Ascending aorta (tissue), 2 donors: ENCODE measurements at places on chromosomes 3 and 15.

- H3K36me3 ChIP-seq = peaks cover 4% of the 10 kb centered on the region
- H3K27ac ChIP-seq = no peak overlapping the region
- no peaks in the 10 kb centered on the region for H3K27me3 ChIP-seq
- H3K4me3 ChIP-seq = no peak overlapping the region
Measured at GRCh38 chr15:69424748-69425413, 10.7 kb downstream of the KIF23 start.

GRCh38 chr3:13301286-13301987 lies 118.7 kb downstream of the NUP210 start:
- no peaks in the 10 kb centered on the region for H3K36me3 ChIP-seq
- peaks cover 5% of the 10 kb centered on the region for H3K4me1 ChIP-seq

DNA sequence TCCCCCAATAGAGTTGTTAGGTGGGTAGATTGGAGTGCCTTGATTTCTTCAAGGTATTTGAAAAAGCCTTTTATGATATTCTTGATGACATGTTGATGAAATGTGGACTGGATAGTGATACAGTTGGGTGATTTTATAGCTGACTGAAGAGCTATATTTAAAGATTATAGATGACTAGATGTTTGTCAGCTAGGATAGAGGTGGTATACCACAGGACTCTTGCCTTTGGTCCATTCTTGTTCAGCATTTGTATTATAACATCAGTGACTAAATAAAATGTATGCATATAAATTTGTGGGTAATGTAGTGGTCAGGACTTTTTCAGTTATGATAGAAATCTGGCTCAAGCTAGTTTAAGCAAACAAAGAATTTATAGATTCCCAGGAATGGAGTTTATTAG lies 143.9 kb downstream of the ZNF609 start:
- H3K4me3 ChIP-seq = no peak overlapping the region
- H3K27me3 ChIP-seq = no peaks in the 10 kb centered on the region
- H3K36me3 ChIP-seq = no peaks in the 10 kb centered on the region
- no peaks in the 10 kb centered on the region for H3K4me1 ChIP-seq
- DNase-seq = no peak
- H3K27ac ChIP-seq = no peak overlapping the region

GRCh38 chr3:127038466-127038865 lies 55.6 kb downstream of the PLXNA1 start:
- H3K4me3 ChIP-seq = no peak overlapping the region
- no peaks in the 10 kb centered on the region for H3K27me3 ChIP-seq
- peaks cover 14% of the 10 kb centered on the region for H3K36me3 ChIP-seq
- no peak overlapping the region for H3K27ac ChIP-seq

DNA sequence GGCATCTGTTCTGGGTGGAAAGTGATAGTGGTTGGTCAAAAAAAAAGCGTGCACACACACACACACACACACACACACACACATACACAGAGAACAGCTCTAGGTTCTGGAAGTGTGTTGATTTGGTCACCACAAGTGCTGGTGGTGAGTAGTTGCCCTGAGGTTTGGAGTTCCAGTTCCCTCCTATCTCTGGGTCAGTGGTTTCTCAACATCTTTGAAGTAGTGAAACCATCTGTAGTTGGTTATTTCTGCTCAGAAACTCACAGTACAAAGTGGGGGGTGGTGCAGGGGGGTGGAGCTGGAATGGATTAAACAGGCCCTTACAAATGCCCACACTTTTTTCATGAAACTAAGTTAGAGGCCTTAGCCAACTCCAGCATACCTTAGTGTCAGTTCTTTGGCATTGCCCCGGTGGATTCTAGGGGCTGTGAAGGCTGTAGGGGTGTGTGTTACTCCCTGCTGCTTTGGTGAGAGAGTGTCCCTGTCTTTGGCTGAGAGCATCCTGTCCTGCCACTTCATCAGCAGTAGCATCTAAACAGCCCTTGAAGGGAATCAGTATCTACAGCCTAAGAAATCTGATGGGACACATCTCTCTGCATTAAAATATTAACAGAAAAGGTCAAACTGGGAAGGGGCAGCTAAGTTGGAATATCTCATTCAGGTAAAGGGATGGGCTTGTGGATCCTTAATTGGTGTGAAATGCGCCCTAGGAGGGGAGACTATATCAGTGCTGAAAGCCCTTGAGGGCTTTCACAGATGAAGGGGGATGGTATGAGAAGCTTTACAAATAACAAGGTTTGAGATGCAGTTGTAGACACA lies 20.6 kb downstream of the SMAD3 start:
- peaks cover 15% of the 10 kb centered on the region for H3K4me1 ChIP-seq
- DNase-seq = no peak
- H3K36me3 ChIP-seq = no peaks in the 10 kb centered on the region
- no peaks in the 10 kb centered on the region for H3K27me3 ChIP-seq
- no peak overlapping the region for H3K27ac ChIP-seq

GRCh38 chr15:39925112-39925842 lies 5.2 kb upstream of the GPR176 start:
- no peak for DNase-seq
- H3K4me3 ChIP-seq = no peak overlapping the region

- peaks cover 3% of the 10 kb centered on the region for H3K4me1 ChIP-seq
- no peak for DNase-seq
- peaks cover 34% of the 10 kb centered on the region for H3K27me3 ChIP-seq
- H3K4me3 ChIP-seq = no peak overlapping the region
Measured at GRCh38 chr3:147404800-147405230, 1.5 kb downstream of the ZIC4 start.

DNA sequence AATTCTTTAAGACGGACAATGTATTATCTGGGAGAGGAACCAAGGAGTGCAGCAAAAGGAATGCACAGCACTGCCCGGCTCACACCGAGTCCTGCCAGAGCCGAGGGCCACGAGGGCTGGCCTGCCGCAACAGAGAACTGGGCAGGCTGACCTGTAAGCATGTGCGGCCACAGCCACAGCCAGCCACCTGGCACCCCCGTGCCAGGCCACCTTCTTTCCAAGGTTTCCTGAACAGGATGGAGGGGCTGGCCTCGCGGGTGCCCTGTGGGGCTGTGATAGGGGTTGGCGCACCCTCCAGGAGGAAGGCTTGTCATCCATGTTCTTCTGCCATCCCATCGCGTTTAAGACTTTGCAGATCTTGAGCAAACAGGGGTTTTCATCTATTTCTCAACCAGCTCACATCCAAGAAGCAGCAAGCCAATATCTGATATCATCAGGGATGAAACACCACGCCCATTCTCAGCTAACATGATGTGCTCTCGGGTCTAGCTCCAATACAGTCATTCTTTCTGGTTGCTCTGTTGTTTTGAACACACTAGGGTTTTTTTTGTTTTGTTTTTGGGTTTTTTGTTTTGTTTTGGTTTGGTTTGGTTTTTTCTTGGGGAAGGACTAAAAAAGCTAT lies 10.2 kb downstream of the CA12 start:
- H3K36me3 ChIP-seq = no peaks in the 10 kb centered on the region
- H3K4me1 ChIP-seq = peaks cover 19% of the 10 kb centered on the region
- no peaks in the 10 kb centered on the region for H3K27me3 ChIP-seq
- H3K4me3 ChIP-seq = no peak overlapping the region
- no peak for DNase-seq
- H3K27ac ChIP-seq = peak overlapping the region; percentile 35

DNA sequence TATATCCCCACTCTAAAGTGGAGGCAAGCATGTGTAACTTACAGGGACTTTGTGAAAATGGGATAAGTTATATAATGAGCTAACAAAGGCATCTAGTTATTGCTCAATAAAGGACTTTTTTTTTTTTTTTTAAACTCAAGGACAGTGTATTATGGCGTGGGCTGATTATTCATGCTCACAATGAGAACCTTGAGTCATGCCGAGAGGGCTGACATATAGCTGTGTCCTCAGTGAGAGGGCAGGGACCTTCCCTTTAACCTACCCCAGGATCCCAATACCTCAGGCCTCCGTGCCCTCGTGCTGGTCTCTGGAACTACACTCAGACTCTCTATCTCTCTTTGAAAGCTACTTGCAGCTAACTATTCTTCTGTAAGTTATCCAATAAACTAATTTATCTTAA lies 319.9 kb upstream of the ICE2 start:
- H3K4me1 ChIP-seq = no peaks in the 10 kb centered on the region
- DNase-seq = no peak
- no peaks in the 10 kb centered on the region for H3K36me3 ChIP-seq
- H3K27me3 ChIP-seq = no peaks in the 10 kb centered on the region

DNA sequence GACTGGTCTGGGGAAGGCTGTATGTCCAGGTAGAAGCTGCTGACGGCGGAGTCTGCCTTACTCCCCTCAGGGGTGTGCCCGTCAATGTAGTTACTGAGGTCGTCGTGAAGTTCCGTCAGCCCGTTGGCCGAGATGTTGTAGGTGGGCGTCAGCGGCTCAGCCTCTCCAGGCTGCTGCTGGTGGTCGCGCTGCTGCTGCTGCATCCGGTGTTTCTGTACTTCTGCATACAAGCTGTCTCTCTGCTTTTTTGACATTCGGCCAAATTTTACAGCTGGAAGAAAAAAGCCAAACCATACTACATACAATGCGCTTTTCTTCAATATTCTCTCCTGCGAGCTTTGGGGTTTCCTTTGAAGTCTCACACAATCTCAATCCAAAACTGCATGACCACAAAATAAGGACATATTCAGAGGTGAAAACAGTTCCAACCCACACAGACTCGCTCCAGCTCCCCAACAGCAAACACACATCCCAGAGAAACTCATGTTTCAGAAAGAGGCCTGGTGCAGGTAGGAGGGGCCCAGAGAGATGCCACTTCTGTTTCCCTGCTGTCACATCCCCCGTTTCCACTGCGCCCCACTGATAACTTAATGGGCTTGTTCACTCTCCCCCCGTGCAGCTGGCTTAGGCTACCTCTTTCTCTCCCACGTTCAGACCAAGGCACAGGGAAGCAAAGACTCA lies 32.5 kb upstream of the ICE2 start:
- peaks cover 4% of the 10 kb centered on the region for H3K4me1 ChIP-seq
- H3K27me3 ChIP-seq = no peaks in the 10 kb centered on the region
- no peak overlapping the region for H3K4me3 ChIP-seq
- DNase-seq = no peak

DNA sequence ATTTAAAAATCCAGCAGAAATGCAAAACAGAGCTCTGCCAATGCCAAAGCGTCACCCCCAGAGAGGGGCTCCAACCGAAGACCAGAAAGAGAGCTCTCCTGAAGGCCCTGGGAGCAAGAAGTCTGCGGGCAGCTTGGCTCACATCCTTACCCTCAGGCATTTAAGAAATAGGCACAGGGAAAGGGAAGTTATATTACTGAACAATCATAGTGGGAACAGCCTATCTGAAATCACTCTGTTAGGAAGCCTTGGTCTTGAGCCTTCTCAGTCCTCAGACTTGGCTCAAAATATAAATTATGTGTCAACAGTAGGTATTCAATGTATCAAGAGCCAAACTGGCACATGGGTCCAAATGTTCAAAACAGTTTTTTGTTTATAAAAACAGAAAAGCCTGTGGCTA lies 10.3 kb upstream of the PPARG start:
- no peak overlapping the region for H3K4me3 ChIP-seq
- no peaks in the 10 kb centered on the region for H3K4me1 ChIP-seq
- no peak for DNase-seq
- H3K27ac ChIP-seq = no peak overlapping the region

DNA sequence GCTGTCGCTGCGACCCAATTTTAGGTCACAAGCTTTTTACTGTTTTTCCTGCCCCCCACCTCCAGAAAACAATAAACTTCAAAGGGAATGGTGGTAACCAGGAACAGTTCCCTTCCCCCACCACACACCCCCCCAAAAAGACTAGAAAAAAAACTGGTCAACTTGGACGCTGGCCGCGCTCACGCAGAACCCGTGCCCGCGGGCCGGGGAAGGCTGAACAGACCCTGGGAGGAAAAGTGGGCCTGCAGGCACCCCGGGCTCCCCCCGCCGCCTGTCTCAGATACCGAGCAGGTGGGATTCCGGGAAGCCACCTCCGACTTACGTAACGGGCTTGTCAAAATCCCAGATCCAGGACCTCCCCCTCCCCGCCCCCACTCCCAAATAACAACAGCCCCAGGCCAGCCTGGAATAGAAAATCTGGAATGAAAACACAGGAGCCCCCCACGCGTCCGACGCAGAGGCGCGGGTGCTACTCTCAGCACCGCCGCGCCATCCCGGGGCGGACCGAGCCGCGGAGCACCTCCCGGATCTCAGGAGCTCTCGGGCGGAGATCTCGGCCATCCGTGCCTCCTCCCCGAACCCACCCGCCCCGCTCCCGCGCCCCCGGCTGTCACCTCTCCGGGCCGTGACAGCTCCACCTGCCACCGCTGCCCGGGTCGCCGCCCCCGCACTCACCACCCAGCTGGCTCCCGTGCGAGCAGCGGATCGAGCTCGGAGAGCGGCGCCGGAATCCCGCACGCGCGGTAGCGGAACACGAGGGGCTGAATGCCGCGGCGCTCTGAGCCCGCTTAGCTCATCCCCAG lies 557 bp downstream of the DENND4A start:
- H3K4me3 ChIP-seq = peak overlapping the region; percentile 99
- no peak for DNase-seq
- no peaks in the 10 kb centered on the region for H3K27me3 ChIP-seq
- peaks cover 15% of the 10 kb centered on the region for H3K4me1 ChIP-seq
- H3K27ac ChIP-seq = peak overlapping the region; percentile 98
- no peaks in the 10 kb centered on the region for H3K36me3 ChIP-seq

- H3K27ac ChIP-seq = no peak overlapping the region
- H3K4me1 ChIP-seq = no peaks in the 10 kb centered on the region
- H3K27me3 ChIP-seq = no peaks in the 10 kb centered on the region
Measured at GRCh38 chr15:70120958-70121623, 23.4 kb upstream of the TLE3 start.

DNA sequence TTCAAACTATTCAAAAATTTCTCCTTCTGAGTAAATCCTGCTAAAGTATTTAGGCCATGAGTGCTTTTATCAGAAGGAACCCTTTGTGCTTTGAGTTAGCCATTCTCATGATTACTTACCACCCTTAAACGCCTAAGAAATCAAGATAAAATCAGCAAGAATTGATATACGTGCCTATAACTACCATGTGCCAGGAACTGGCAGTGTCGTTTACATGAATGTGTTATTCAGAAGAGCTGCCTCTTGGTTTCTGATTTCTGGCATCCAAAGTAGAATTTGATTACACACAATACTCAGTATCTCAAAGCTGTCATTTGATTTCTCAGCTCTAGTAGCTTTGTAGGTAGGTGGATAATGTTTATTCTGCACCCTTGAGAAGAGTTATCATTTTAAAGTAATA lies 351.3 kb upstream of the CCDC54 start:
- no peaks in the 10 kb centered on the region for H3K36me3 ChIP-seq
- no peaks in the 10 kb centered on the region for H3K27me3 ChIP-seq
- no peak overlapping the region for H3K27ac ChIP-seq

DNA sequence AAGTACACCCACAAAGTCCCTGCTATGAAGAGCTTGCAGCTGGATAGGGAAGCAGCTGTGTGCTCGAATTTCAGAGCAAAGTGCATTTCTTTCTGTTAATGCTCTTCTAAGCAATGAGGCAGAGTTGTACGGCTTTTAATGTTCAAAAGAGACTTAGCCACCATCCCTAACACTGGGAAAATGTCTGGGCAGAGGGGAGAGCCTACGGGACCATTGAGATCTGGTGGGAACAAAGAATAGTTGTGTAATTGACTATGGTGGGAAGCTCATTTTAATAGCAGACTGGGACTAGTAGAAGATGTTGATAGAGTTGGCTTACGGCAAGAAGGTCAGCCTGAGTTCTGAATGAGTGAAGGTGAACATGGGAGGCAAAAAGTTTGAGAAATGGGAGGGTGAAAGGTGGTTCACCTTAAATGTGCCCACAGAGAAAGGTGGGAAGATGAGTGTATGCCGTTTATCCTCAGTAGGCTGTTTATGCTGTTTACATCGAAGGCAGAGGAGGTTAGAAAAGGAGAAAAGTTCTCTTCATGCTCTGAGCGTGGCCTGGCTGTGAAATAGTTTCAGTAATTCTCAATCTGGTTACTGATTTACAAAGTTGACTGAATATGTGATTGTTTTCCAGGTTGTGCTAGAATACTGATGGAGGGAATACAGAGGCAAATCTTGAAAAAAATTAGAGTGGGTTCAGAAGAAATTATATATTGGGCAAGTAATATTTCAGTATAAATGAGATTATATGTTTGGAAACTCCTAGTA lies 22.9 kb upstream of the UTS2B start:
- no peak for DNase-seq
- H3K36me3 ChIP-seq = no peaks in the 10 kb centered on the region
- no peak overlapping the region for H3K4me3 ChIP-seq
- no peaks in the 10 kb centered on the region for H3K27me3 ChIP-seq
